SHP77 (cell line): ENCODE measurements at places on chromosomes 16 and 17.

GRCh38 chr16:71882505-71883167 is 1.3 kb downstream of the ZNF821 start:
- DNase-seq: peak; percentile 38

GRCh38 chr17:45292696-45293412 is 24.0 kb downstream of the MAP3K14 start:
- DNase-seq: no peak

DNA sequence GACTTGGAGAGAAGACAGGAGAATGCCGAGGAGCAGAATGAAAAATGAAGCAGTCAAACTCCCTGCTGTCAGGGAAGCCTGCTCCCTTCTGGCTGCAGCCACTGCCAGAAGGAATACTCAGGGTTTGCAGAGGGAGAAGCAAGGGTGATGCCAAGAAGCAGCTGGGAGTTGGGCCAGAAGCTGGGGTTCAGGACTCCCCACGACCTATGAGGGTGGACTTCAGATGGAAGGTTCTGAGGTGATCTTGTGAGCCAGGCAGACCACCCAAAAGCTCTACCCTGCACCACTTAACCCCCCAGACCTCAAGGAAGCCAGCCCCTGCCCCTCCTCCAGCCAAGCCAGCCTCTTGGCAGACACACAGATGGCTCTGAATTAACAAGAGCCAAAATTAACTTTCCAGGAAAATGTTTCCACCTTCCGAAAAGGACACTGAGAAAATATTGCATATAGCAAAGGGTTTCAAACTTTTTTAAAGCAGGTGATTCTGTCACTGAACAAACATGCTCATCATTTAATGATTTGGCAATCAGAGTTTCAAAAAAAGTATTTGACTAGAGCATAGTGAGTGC is 126.0 kb upstream of the ERCC4 start:
- no peak for DNase-seq

- DNase-seq: no peak
These were observed 90.3 kb upstream of the CHMP6 start for GRCh38 chr17:80901319-80901718.

DNA sequence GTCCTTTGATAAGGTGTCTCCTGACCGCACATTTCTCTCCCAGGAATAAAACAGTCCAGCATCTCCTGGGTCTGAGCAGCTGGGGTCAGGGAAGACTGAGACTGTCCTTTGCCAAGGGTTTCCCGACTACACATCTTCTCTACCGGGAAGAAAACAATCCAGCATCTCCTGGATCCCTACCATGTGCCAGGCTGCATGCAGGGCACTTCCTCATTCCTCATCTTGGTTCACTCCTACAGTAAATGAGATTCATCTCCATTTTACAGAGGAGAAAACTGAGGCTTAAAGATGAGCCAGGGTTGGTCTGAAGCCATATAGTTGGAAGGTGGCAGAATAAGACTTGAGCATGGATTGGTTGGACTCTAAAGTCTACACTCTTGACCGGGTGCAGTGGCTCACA is 36.7 kb downstream of the NOG start:
- DNase-seq: no peak

DNA sequence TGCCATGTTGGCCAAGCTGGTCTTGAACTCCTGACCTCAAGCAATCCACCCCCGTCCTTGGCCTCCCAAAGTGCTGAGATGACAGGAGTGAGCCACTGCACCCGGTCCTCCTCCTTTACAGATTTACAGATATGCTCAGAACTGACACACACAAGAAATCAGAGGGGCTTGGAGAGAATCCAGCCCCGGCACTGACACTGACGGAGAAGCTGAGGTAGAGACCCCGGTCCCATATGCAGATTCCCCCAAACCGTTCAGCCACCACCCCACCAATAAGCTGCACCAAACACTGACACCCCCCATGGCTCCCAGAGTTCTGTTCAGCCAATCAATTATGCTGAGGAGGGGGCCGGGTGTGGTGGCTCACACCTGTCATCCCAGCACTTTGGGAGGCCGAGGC is 141.1 kb upstream of the RPH3AL start:
- DNase-seq: no peak

GRCh38 chr16:53768593-53768992 is 64.6 kb downstream of the FTO start:
- DNase-seq: no peak

DNA sequence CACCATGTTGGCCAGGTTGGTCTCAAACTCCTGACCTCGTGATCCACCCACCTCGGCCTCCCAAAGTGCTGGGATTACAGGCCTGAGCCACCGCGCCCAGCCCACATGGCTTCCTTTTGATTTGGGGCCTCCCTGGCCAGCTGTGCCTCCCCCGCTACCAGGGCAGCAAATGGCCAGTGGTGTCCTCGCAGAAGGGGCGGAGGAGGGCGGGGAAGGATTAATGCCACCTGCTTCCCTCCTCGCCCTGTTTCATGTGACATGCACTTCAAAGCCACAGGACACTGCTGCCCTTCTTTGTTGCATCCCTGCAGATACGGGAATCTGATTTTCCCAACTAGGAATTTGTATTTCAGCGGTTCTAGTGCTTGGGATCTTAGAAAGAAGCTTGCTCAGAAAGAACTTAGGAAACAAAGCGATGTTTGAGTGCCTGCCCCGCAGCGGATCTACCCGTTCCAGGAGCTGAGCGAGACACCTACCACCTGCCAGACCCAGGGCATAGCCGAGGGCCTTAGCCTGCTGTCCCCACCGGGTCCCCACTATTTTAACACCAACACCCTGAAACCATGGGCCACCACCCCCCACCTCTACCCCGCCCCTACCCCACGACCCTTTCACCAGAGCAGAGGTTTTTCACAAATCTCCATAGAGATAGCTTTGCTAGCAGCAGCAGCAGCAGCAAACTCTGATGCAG is 37.7 kb upstream of the CCDC182 start:
- DNase-seq: peak; percentile 49

DNA sequence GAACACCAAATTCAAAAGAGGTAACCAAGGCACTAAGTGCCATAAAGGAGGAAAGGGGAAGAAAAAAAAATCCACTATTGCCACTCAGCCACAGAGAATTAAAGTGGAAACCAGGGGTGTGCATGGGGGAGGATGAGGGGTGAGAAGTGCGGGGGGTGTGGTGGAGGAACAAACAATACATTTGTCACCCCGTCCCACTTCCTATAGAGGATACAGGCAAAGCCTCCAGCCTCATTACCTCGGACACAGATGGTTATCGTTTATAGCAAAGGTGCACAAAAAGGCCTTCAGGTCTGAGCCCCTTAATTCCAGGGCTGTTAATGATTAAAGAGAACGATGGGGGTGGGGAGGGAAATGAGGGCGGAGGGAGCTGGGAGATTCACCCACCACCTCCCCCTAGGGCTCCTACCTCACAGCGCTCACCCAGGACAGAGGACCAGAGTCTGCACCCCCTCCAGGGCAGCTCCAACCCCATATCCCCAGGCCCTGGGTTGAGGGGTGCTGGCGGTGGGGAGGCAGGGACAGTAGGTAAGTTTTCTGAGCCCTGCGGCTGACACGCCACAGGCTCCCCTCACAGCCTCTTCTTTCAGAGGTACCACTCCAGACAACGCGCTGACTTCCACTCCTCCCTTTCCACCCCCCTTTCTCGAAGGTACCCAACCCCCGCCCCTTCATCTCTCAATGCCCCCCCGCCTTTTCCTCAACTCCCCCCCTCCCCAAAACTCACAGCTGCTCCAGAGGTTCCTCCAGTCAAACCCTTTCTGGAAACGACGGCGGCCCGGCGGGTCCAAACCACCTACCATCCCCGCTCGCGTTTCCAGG is 470 bp downstream of the DCUN1D3 start:
- no peak for DNase-seq

DNA sequence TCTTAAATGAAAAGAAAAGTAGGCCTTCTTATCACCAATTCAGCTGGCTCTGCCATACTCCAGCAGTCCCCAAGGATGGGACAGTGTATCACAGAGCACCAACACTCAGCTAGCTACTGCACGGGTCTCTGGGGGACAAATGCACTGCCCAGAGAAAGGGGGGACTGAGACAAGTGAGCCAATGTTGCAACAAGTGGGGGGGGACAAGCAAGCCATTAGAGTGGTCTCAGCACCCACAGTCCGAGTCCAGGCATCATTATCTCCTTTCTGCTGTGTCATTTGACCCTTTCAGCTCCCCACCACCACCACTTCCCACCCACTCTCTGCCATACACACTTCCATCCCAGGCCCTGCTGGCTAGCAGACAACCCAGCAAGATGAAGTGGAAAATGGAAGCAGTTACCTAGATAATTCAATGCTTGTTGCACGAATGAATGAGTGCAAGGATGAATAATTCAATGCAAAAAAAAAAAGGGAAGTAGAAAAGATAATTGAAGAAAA is 7.0 kb downstream of the TMEM132E start:
- no peak for DNase-seq

DNA sequence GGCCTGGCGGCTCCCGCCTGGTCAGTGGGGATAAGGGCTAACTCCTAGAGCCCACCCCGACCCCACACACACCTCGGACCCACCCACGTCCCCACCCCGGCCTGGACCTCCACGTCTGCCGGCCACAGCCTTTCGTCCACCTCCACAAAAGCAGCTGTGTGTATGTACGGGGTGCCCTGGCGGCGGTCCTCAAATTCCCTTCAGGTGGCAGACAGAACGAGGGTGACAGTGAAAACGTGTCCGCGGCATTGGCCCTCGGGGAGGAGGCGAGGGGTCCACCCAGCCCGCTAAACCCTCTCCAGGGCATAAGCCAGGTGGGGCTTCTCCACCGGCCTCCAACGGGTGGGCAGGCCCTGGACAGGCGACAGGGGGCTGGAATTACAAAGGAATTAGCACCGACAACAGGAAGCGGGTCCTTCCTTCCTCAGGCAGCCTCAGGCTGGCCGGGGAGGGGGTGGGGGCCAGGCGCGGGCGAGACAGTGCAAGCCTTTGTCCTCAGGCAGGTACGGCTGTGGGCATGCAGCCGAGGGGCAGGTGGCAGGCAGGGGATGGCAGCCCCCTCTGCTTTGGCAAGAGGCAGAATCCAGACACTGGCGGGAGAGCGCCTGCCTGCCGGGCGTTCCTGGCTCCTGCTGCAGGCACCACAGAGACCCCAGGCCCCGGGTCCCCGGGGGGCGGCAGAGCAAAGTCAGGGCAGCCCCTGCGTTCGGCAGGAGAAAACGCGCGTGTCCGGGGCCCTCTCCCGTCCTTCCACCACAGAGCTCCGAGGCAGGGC is 12.3 kb upstream of the PITPNA start:
- peak; percentile 68 for DNase-seq

GRCh38 chr16:59042301-59042700 is 308.2 kb upstream of the GOT2 start:
- no peak for DNase-seq

DNA sequence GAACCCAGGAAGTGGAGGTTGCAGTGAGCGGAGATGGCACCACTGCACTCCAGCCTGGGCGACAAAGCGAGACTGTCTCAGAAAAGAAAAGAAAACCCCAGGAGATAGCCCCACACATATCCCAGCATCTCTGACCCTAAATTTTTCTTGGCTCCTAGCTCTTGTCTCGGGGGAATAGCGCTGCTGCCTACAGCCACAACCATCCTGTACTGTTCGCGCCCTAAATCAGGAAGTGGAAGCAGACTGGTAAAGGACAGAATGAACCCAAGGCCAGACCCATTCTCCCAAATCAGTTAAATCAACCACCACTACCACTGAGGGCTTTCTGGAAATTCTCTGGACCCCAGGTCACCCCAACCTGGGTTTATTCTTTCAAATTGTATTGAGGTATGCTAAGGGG is 1.7 kb downstream of the CTDNEP1 start:
- DNase-seq: no peak

DNA sequence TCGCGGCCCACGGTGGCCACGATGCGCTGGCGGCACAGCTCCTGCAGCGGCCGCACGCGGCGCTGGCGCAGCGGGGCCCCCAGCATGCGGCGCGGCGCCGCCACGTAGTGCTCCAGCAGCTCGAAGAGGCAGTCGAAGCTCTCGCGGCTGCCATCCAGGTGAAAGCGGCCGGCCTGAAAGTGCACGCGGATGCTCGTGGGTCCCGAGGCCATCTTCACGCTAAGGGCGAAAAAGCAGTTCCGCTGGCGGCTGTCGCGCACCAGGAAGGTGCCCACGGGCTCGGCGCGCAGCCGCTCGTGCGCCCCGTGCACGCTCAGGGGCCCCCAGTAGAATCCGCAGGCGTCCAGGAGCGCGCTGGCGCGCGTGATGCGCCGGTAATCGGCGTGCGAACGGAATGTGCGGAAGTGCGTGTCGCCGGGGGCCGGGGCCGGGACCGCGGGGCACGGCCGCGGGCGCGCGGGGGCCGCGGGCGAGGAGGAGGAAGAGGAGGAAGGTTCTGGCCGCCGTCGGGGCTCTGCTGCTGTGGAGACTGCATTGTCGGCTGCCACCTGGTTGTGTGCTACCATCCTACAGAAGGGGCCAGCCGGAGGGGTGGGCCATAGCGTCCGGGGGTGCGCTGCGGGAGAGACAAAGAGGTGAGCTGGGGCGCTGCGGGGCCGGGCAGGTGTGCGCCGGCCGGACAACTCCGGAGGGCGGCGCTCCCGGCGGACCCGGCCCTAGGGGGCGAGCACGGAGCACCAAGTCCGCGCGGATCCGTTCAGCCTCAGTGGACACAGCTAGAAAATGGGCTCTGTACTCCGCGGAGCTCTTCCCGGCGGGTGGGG is 879 bp downstream of the SOCS1 start:
- DNase-seq: peak; percentile 43

- no peak for DNase-seq
These were observed 59.6 kb downstream of the TNFRSF13B start for GRCh38 chr17:16912021-16912962.

GRCh38 chr17:73932216-73932749 is 271.2 kb upstream of the RPL38 start:
- DNase-seq: no peak

DNA sequence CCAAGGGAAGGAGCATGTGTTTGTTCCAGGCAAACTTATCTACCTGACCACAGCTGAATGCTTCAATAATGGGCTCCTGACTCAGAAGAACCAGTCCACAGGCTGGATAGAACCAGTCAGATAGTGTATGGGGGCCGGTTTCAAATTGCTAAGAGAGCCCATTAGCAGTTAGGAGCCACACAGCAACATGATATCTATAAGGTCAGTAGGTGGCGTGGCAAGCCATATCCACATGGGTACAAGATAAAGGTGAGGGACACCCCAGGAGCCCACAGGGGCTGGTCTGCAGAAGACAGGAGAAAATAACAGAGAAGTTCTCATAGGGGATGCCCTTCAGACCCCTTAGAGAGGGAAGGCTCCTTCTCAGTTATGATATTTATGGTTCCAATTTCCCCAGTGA is 31.6 kb upstream of the CDRT15 start:
- DNase-seq: no peak
